ENCODE measurements at places on chromosomes 13 and 19.

DNA sequence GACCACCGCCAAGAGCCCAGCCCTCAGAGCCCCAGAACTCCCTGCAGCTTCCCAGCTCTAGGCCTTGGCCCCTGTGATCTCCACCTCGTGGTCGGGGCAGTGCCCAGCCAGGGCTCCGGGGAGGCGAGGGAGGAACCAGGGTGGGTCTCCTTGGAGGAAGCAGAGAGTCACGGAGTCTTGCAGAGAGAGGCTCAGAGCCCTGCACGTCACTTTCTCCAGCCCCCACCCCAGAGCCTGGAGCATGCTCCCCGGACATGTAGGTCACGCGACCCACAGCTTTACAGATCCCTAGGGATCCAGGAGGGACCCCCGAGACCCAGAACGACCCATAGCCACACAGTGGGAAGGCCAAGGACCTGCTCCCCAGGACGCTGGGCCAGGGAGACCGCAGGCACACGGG, 11.9 kb downstream of the GADD45B start:
- DNase-seq = no peak

GRCh38 chr13:75705908-75706307, 69.8 kb downstream of the LMO7 start:
- DNase-seq = no peak

DNA sequence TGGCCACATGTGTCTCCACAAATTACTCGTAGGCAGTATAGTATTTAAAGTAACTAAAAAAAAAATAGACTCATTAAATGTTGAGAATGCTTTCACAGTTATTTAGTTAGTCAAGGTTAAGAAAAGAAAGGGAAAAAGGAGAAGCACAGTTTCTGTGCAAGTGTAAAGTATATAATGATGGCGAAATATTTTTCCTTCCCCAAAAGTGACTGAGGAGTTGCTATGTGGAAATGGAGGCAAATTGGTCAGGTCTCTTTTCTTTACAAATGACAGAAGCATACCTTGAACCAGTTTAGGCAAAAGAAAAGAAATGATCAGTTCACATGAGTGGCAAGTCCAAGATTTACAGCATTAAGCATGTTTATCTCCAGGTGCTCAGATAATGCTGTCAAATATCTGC, 18.0 kb downstream of the CSNK1A1L start:
- DNase-seq = no peak

DNA sequence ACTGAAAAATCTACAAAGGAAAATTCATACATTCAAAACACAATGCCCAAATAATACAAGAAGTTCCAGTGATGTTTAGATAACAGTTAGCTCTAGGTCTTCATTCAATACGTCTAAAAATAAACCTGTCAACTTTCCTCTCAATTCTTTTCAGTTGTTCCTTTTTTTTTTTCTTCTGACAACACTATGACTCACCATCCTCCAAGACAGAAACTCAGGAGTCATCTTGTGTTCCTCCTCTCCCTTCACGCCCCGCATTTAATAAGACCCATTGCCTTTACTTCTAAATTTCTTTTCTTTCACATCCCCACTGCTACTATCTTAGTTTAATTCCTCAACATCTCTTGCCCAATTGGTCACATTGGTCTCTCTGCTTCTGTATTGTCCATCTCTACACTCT, 759.9 kb downstream of the GPC5 start:
- DNase-seq = no peak

GRCh38 chr13:78660495-78660857, 1.5 kb upstream of the OBI1 start:
- no peak for DNase-seq

All from heart left ventricle (tissue), 16 donors.